ENCODE measurements at places on chromosomes 2 and 18.

- DNase-seq, result no peak
Measured at GRCh38 chr2:23563151-23563550, 178.2 kb downstream of the KLHL29 start.

- DNase-seq, result no peak
Measured at GRCh38 chr2:61857224-61857623, 3.4 kb upstream of the FAM161A start.

- DNase-seq, result no peak
Measured at GRCh38 chr18:24937639-24938275, 414.2 kb downstream of the ZNF521 start.

- DNase-seq, result no peak
Measured at GRCh38 chr18:71352618-71353017, 1063.8 kb downstream of the SOCS6 start.

- DNase-seq, result no peak
Measured at GRCh38 chr2:50004667-50005066, 850.4 kb upstream of the FSHR start.

GRCh38 chr18:3248658-3249359, 1.2 kb downstream of the MYL12A start:
- DNase-seq, result peak; percentile 73

DNA sequence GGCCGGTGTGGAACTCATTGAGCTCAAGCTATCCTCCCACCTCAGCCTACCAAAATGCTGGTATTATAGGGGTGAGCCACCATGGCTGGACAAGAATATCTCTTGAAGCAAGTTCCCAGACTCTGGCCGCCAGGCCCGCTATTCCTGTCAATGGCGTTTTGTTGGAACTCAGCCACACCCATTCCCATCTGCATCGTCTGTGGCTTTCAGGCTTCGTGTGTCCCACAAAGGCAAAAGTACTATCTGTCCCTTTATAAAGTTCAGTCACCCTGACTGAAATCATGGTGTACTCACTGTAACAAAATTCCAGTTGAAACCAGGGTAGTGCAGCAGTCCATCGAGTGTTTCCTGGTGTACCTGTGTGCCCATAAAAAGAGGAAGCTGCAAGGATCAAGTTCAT, 96.7 kb downstream of the SH3BP4 start:
- no peak for DNase-seq

DNA sequence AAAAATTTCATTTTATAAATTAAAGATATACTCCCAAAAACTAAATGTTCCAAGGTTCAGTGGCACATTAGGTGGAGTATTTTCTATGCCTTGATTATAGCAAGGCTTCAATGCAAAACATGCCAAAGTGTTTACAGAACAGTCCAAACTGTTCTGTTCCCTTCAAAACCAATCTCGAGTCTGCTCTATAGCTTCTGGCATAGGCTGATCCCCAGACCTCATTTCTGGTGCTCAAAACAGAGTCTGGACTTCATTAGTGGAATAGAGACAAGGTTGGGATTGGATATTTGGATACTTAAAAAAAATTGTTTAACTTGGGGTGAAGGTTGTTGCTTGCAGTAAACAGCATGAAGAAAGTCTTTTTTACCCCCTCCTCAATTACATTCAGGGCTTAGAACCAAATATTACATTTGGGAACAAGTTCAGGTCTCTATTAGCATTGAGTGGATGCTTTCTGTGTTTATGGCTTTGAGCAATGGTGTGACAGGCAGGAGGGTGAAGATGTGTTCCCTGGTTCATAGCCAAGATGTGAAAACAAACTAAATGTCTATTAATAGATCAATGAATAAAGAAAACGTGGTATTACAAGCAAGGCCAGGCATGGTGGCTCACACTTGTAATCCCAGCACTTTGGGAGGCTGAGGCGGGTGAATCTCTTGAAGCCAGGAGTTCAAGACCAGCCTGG, 208.1 kb upstream of the RND3 start:
- DNase-seq, result no peak

DNA sequence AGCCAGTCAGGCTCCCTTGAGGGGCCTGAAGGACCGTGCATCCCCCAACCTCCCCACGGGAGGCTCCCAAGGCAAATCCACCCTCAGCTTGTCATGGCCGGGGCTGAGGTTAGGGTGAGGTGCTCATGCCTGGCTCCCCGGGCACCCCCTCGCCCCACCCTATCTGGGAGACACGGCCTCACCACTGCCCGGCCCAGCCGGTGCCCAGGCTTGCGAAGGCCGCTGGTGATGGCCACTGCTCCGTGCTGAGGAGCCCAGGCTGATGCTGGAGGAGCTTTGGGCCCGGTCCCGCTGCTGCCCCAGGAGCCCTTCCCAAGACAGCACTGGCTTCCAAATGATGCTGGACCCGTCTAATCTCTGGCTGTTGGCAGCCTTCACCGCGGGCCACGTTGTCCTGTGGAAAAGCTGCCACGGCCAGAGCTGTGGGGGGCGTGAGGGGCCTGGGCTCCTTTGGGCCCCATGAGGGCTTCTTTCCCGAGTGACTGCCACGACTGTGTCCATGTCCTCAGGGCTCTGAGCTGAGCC, 135.7 kb upstream of the CTDP1 start:
- DNase-seq, result no peak

DNA sequence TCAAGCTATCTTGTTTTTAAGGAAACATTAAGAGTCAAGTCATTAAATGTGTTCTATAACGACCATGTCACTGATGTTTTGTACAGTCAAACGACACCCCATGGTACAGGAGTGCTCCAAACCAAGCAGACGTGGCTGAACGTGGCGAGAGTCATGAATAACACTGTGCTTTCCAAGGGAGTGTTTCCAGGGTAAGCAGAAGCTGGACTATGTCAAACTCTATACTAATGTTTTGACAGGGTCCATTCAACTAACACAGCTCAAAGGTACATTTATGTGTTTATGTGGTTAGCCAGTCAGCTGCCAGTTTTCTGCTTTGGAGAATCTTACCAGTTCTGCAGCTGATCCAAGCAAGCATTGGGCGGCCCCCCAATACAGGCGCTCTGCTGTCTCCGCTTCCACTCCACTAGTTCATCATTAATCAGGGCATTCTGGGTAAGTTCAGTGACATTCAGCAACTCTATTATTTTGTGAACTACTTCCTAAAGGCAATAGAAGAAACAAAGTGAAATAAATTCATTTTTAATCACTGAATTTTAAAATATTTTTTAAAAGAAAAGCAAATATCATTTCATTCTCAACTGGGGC, 16.4 kb downstream of the STAT1 start:
- DNase-seq, result no peak

- DNase-seq, result no peak
Measured at GRCh38 chr2:141105763-141106162, 1025.1 kb downstream of the LRP1B start.

DNA sequence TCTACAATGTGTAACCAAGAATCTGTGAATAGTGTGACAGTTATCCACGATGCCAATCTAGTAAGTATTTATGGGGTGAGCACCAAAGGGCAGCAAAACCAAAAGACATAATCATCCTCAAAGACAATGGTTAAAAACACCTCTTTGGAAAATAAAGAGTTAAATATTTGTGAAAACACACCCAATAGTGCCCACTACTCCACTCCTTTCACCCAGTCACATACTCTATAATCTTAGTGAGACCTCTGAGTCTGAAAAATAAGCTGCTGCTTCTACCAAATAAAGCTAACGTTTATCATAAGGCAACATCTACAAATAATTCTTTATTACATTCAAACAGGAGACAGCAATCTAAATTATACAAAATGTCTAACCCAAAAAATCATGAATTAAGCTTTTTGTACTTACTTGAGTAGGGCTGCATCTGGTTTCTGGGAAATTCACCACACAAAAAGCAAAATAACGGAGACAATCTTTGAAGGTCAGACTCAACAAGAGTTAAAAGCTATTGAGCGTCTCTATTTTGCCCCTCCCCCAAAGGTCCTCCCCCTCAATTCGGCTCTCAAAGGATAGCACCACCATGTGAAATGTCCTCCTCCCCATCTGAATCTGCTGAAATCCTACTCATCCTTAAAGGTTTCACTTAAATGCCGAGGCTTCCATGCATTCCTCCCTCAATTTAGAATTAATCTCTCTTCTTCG, 2.0 kb downstream of the RAPH1 start:
- DNase-seq, result peak; percentile 63

GRCh38 chr2:159497256-159497655, 119.1 kb downstream of the BAZ2B start:
- DNase-seq, result peak; percentile 87

- no peak for DNase-seq
Measured at GRCh38 chr2:69436596-69436937, 668 bp downstream of the NFU1 start.

- DNase-seq, result no peak
Measured at GRCh38 chr2:236959876-236960275, 125.8 kb upstream of the COPS8 start.

GRCh38 chr2:35099342-35099741, 1256.2 kb upstream of the CRIM1 start:
- DNase-seq, result no peak

DNA sequence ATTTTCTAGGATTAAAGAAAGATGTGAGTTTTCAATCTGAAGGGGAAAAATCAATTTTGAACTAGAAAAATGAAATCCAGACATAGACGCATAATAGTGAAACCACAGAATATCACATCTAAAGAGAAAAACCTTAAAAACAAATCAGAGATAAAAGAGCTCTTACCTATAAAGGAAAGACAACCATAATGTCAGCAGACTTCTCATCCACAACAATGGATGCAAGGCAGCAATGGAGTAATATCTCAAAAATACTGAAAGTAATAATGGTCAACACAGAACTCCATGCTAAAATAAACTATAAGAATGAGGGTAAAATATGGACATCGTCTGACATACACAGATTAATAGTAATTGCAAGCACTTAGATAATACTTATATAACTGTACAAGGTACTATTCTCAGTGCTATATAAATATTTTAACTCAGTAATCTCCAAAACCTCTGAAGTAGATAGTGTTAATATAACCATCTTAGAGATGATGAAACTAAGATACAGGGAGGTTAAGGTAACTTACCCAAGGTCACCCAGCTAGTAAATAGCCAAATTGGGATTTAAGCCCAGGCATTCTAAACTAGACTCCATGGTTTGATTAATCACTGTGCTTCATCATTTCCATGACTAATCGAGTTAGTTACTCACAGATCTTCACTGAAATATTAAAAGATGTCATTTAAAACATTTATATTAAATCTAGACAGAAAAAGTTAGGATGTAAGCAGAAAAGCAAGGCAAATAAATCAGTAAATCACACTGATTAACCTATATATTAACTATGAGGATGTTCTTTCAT, 89.4 kb upstream of the SPTBN1 start:
- DNase-seq, result no peak

DNA sequence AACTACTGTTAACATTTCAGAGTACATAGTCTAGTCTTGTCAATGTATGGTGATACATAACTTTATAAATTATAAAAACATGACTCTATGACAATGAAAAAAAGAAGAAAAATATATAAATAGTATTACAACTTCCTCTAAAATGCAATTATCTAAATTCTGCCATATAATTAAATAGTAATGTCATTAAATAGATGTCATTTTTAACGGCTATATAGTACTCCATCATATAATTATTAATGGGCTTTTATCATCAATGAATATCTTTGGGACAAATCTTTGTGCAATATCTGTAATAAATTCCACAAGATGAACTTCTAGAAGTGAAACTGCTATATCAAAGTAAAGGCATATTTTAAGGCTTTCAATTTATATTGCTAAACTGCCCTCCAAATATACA, 24.8 kb downstream of the ATF2 start:
- no peak for DNase-seq

DNA sequence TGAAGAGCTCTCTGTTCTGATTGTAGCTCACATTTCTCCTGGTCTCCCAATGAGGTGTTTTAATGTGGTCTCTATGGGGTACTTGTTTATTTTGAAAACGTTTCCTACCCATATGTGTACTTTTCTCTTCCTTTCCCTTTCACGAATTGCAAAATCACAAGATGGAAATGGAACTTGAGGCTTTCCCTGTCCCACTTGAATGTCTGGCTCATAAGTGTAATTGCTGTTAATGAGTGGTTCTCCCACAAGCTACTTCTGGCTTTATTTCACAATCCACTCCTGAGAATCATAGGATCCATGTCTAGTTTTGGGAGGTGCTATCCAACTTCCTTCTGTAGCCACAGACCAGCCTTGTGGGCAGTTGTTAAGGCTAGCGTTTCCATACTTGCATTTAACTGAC, 81.1 kb upstream of the CAVIN2 start:
- DNase-seq, result no peak

DNA sequence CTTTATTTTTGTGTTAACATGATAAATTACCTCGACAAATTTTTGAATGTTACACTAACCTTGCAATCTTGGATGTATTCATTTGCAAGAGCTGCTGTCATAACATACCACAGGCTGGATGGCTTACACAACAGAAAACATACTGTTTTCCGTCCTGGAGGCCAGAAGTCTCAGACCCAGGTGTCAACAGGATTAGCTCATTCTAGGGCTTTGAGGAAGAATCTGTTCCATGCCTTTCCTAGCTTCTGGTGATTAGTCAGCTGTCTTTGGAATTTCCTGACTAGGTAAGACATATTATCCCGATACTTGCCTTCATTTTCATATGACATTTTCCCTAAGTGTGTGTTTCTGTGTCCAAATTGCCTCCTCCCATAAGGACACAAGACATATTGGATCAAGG, 188.6 kb upstream of the CDH19 start:
- DNase-seq, result peak; percentile 8

Data from fibroblast of skin of scalp (primary cell).